ENCODE measurements at places on chromosomes 6 and 20.

GRCh38 chr6:111565326-111566221, 40.1 kb downstream of the TRAF3IP2 start:
- no peak for DNase-seq

DNA sequence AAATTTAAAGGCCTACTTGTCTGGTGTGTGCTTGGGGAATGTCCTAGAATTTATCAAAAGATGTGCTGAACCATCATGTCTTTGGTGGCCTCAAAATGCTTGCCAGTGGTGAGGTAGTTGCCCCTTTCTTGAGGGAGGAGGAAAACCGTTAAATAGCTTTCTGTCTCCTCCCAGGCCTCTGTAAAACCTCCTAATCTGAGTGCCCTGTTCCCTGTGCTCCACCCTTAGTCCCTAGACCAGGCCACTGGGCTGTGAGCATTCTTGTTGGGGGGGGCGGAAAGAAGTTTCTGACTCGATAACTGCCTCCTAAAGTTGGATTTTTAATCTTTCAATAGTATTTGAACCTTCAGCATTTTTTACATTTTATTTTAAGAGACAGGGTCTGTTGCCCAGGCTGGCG, 23.1 kb downstream of the JARID2 start:
- DNase-seq, result no peak

GRCh38 chr6:39363280-39363679, 40.8 kb upstream of the KCNK16 start:
- DNase-seq, result no peak

GRCh38 chr6:144595266-144595665, 310.1 kb downstream of the UTRN start:
- no peak for DNase-seq

- no peak for DNase-seq
Observed at GRCh38 chr20:3629893-3630292, 33.3 kb downstream of the GFRA4 start.

DNA sequence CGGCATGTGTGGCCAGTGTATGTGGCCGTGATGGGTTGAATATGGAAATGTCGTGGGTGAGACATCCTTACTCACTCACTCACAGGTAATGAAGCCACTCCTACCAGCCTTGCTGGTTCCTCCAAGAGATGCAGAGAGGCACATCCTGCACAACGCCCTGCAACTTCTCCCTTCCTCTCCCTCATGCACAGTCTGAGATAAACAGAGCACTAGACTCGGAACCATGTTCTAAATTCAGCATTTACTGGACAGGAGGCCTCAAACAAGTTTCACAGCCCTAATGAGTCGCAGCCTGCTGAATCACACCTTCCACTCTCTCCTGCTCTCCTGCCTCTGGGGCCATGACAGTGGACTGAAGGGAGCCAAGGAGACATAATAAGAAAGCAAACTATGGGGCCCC, 91.2 kb downstream of the ISM1 start:
- DNase-seq, result no peak

- no peak for DNase-seq
Observed at GRCh38 chr6:81455641-81456040, 296.8 kb downstream of the TENT5A start.

GRCh38 chr20:38353316-38353715, 7.0 kb downstream of the LBP start:
- no peak for DNase-seq

- no peak for DNase-seq
Observed at GRCh38 chr6:37840143-37840939, 20.8 kb downstream of the ZFAND3 start.

DNA sequence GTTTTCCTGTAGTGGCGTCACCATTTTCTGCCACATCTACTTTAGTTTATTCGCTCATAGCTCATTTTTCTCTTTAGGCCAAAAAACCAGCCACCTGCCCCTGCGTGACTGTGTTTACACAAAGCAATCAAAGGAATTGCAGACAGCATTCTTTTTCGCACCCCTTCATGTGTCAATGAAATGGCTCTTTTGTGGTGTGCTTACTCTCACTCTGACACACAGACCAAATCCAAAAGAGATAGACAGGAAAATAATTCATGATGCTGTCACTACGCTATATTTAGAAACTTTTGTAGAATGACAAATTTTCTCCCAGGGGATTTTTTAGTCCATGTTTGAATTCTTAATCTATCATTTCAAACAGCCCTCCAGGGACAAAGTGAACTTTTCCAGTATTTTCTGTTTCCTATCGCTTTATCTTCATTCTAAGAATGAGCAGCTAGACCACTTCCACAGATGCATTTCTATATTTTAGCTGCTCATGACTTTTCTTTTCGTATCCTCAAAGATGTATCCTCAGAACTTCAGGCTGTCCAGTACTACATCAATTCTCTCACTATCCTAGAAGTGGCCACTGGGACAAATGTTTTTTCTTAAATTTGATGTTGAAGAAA, 37.9 kb upstream of the KHDRBS2 start:
- DNase-seq, result no peak

DNA sequence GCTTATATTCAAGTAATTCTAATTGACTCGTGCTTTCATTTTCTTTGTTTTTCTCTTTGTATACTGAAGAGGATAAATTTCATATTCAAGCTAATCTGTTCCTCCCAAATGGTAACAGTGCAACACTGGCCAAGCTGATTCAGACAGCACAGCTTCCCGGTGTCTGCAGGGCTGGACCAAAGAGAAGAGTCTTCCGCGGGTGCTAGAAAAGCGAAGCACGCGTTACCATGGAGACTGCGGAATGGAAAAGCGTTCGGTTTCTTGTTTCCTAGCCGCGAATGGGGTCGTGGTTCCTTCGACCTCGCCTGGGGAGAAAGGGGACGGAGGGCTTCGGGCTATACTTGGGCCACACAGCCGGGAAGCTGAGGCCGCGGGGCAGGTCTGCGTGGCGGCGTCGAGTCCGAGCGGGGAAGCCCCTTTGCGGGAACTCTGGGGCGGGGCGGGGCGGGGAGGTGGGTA, 6.2 kb upstream of the ZNF311 start:
- no peak for DNase-seq

GRCh38 chr20:34579191-34579978, 20.9 kb downstream of the MAP1LC3A start:
- no peak for DNase-seq

GRCh38 chr20:40673442-40673841, 15.6 kb downstream of the MAFB start:
- no peak for DNase-seq

DNA sequence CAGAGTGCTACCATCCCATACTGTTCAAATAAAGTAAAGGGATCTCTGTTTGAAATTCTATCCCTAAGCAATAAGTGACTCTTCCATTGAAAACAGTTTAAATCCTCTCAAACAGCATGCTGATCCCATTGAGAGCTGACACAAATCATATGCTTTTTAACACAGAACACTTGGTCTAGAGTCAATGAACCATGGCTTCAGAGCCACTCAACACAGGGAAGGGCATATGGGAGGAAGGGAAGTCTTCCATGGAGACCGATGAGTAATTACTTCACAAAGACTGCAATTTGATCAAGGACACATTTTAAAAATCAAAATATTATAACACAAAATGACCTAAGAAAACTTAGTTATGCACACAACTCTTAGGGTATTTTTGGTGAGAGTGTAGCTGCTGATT, 1073.0 kb upstream of the MAP3K7 start:
- no peak for DNase-seq

- no peak for DNase-seq
Observed at GRCh38 chr20:7231303-7231702, 463.8 kb downstream of the BMP2 start.

Data from stimulated activated CD8-positive, alpha-beta memory T cell treated with anti-CD3 and anti-CD28 coated beads, Interleukin-7, amount 100 ng/mL, for 1 hour (primary cell).